ENCODE measurements at places on chromosomes 13 and 19. TPM values are rescaled to one million over a fixed set of nuclear protein-coding genes. Genes with fewer than 3 reads are reported as not detected.

GRCh38 chr13:97015661-97016350 lies 21.5 kb upstream of the OXGR1 start:
- no peak for DNase-seq

DNA sequence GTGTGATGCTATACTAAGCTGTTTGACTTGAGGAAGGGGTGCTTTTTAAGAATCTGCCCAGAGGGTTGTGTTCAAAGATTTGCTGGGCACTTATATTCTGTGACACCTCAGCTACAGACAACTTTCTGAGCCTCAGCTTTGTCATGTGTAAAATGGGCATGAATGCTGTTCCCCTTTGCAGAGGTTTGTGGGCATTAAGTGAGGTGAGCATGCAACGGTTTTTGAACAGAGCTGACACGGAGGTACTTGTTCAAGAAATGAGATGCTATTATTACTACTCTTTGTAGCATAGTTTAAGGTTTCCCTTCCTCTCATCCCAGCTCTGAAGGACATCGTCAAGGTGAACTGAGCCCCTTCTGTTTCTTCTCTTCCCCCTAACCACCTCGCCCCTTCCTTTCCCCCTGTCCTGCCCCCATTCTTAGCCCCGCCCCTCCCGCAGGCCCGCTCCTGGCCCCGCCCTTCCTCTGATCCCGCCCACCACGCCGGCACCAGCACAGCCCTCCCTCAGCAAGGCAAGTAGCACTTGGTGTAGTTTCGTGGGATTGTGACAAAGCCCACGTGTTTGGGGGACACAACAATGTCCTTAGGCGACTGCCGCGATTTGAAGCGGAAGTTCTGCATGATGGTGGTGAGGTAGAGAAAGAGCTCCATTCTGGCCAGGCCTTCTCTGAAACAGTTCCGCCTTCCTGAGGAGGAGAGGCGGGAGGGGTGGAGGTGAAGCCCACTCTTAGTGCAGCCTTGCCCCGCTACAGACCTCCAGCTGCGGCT lies 26.1 kb upstream of the CYP2A7 start:
- peak; percentile 46 for DNase-seq

The OLFM2 gene
- 5.6 TPM for total RNA-seq

DNA sequence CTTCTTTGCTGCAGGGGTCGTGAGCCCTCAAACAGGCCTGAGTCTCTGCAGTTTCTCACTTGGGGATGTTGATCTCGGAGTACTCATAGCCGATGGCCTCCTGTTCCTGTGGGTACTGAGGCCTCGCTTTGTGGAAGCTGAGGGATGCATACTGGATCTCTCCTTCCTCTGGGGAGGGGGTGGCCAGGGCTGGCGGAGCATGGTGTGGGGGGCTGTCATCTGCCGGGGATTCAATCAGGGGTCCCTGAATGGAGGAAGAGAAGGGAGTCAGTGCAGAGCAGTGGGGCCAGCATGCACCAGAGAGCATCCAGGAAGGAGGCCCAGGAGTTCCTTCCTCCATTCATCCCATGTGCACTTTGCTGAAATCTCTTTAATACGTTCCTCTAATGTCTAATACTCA lies 10.0 kb downstream of the SIGLEC12 start:
- no peak for DNase-seq

The EBPL gene
- 51.5 TPM for total RNA-seq

- DNase-seq, result no peak
These were observed 586 bp downstream of the MRI1 start for GRCh38 chr19:13764821-13765394.

DNA sequence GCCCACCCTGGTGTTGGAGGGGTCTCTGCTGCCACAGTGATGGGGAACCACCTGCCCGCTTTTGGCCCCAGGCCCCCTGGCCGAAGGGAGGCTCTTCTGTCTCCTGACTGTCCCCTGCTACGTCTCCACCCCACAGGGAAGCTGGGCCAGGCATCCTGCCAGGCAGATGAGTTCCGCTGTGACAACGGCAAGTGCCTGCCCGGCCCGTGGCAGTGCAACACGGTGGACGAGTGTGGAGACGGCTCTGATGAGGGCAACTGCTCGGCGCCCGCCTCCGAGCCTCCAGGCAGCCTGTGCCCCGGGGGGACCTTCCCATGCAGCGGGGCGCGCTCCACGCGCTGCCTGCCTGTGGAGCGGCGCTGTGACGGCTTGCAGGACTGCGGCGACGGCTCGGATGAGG lies 11.0 kb downstream of the LRP3 start:
- no peak for DNase-seq

DNA sequence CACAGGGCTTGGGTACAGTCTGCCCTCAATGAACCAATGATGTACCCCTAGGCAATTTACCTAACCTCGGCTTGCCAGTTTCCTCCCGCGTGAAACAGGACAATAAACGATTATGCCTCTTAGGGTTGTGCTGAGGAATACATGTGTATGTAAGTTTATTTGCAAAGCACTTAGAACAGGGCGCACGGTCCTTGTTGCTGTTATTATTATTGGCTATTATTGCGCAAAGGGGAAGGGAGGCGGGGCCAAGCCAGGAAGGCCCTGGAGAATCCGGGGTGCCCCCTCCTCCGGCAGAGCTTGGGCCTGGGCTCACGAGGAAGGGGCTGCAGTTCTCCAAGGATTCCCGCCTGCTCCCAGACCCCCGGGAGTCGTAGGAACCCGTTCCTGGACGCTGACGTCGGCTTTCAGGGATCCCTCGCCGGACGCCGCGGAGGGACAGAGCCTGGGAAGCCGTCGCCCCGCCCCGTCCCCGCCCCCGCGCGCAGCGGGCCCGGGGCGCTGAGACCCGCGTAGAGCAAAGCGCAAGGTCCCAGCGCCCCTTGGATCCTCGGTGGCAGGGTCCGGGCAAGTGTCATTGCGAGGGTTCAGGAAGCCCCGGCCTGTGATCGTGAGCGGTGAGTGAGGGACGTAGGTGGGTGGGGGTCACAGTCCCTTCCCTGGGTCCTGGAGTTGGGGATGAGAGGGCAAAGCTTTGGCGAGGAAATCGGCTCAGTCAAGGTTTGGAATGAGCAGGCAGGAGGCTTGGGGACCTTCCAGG lies at the start of gene TMEM91:
Gene TMEM91 (plus strand): TSS at position 293 of the 757 bp plus-strand sequence. CDS start 1,777 bp downstream, outside the sequence.
- no peak for DNase-seq

DNA sequence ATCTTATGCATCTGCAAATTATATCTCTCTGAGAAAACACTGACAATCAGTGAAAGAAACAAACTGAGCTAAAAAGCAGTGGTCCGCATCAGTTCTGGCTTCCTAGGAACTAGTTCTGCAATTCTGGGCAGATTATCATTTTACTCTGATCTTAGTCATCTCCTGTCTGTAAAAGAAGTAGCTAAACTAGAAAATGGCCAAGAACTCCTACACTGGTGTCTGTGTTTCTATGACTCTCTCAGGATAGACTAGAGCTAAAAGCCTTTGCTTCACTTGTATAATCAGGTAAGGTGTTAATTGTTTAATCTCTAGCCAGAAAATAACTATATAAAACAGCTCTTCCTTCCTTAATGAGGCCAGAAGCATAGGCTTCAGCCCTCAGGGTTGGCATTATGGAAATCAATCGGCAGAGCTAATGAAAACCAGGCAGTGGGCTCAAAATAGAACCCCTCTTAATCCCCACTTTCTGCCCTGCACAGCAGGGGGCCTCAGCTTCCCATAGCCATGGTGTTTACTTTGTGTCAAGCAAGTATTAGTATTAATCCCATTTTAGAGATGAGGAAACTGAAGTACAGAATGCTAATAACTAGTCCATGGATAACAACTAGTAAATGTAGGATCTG lies 459.2 kb downstream of the FGF14 start:
- no peak for DNase-seq

The RETN gene
- not detected for total RNA-seq

- DNase-seq, result no peak
These were observed 20.9 kb upstream of the IGSF23 start for GRCh38 chr19:44592451-44592890.

GRCh38 chr13:86403181-86403580 lies 604.0 kb upstream of the SLITRK6 start:
- no peak for DNase-seq

Data from ureter (tissue), 1 donor.